ENCODE measurements at places on chromosomes 5 and 9. TPM values are rescaled to one million over a fixed set of nuclear protein-coding genes. Genes with fewer than 3 reads are reported as not detected.

C5 gene
- 4.5 TPM for total RNA-seq

DNA sequence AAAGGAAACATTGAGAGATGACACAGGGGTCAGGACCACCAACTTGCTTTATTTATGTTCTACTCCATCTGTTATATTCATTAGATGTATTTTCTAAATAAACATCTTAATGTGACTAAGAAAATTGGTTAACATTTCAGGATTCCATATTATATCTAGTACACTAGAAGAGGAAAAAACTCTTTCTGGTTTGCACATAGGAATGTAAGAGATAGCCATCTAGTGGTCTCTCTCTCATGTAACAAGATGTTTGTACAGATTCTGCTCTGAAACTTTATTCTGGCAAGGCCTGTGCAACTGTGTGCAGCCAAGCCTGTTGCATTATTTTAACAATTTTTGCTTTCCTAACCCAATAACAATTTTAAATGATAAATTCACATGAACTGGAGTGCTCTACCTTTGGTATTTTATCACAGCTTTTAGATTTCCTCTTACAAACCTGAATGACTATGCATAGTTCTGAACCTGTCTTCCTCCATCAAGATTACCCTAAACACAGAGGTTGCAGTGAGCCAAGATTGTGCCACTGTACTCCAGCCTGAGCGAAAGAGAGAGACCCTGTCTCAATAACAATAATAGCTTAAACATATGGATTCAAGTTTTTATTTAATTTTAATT, 148.2 kb downstream of the GIN1 start:
- DNase-seq, result peak; percentile 21
- no peaks in the 10 kb centered on the region for H3K36me3 ChIP-seq
- H3K27me3 ChIP-seq, result no peaks in the 10 kb centered on the region
- no peak overlapping the region for H3K27ac ChIP-seq
- no peak overlapping the region for H3K4me3 ChIP-seq

- H3K27ac ChIP-seq, result no peak overlapping the region
- no peaks in the 10 kb centered on the region for H3K4me1 ChIP-seq
- H3K36me3 ChIP-seq, result no peaks in the 10 kb centered on the region
- no peak overlapping the region for H3K4me3 ChIP-seq
- DNase-seq, result no peak
Measured at GRCh38 chr5:74833537-74834266, 32.5 kb downstream of the FAM169A start.

SCGB3A2 gene
- not detected for total RNA-seq

C6 gene
- not detected for total RNA-seq

GRCh38 chr9:128554155-128554862, 1.9 kb downstream of the SPTAN1 start:
- no peaks in the 10 kb centered on the region for H3K36me3 ChIP-seq
- peaks cover 41% of the 10 kb centered on the region for H3K4me1 ChIP-seq
- H3K27me3 ChIP-seq, result no peaks in the 10 kb centered on the region
- peak overlapping the region; percentile 94 for H3K4me3 ChIP-seq
- peak; percentile 85 for DNase-seq

CORO2A gene
- 2.4 TPM for total RNA-seq

- H3K36me3 ChIP-seq, result no peaks in the 10 kb centered on the region
- H3K27ac ChIP-seq, result no peak overlapping the region
- no peak for DNase-seq
- H3K4me3 ChIP-seq, result no peak overlapping the region
Measured at GRCh38 chr9:27701587-27701986, 128.3 kb upstream of the C9orf72 start.

GRCh38 chr9:127734247-127734746, 797 bp downstream of the TOR2A start:
- DNase-seq, result no peak
- peaks cover 13% of the 10 kb centered on the region for H3K4me1 ChIP-seq
- no peaks in the 10 kb centered on the region for H3K36me3 ChIP-seq
- H3K27me3 ChIP-seq, result no peaks in the 10 kb centered on the region
- H3K4me3 ChIP-seq, result peak overlapping the region; percentile 82
- no peak overlapping the region for H3K27ac ChIP-seq

DNA sequence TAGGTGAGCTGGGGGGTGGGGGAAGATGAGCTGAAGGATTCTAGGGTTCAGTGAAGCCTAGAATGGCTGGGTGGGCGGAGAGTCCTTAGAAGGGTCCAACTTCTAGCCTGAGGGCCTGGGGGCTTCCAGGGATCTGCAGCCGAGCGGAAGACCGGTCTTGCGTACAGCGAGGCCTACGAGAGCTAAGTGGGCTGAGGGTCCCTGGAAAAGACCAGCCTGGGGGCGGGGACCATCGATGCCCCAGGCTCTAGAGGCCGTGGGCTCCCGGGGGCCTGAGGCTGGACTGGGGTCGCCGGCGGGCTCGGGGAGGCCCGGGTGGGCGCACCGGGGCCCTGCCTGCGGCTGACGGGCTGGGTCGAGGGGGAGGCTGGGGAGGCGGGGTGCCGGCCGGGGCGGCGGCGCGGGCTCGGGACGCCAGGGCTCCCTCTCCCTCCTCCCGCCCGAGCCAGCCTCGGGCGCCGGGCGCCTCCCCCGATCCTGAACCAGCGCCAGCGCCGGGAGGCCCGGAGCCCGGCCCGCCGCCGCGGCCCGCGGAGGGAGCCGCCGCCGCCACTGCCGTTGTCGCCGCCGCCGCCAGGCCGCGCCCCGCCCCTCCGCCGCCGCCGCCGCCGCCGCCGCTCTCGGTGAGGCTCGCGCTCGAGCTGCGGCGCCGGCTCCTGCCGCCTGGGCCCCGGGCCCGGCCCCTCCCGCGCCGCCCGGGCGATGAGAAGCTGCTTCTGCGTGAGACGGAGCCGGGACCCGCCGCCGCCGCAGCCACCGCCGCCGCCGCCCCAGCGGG, at the start of gene MVB12B:
Gene MVB12B, plus strand, starts transcription at position 602 of the 778 bp plus-strand sequence. Its CDS starts 101 bp downstream, at position 703.
- peaks cover 28% of the 10 kb centered on the region for H3K4me1 ChIP-seq
- peak within 1 kb of the TSS; percentile 65 for H3K4me3 ChIP-seq
- H3K27me3 ChIP-seq, result no peaks in the 10 kb centered on the region
- H3K27ac ChIP-seq, result peak within 1 kb of the TSS; percentile 68
- H3K36me3 ChIP-seq, result peaks cover 5% of the 10 kb centered on the region
- DNase-seq, result peak; percentile 86

- H3K27me3 ChIP-seq, result no peaks in the 10 kb centered on the region
- DNase-seq, result no peak
- no peaks in the 10 kb centered on the region for H3K36me3 ChIP-seq
- no peak overlapping the region for H3K4me3 ChIP-seq
- no peaks in the 10 kb centered on the region for H3K4me1 ChIP-seq
Measured at GRCh38 chr5:132090107-132090506, 16.5 kb downstream of the CSF2 start.

GRCh38 chr5:55347786-55348185, 40.0 kb downstream of the MTREX start:
- no peak for DNase-seq
- H3K4me1 ChIP-seq, result no peaks in the 10 kb centered on the region
- no peak overlapping the region for H3K27ac ChIP-seq
- H3K27me3 ChIP-seq, result no peaks in the 10 kb centered on the region

DNA sequence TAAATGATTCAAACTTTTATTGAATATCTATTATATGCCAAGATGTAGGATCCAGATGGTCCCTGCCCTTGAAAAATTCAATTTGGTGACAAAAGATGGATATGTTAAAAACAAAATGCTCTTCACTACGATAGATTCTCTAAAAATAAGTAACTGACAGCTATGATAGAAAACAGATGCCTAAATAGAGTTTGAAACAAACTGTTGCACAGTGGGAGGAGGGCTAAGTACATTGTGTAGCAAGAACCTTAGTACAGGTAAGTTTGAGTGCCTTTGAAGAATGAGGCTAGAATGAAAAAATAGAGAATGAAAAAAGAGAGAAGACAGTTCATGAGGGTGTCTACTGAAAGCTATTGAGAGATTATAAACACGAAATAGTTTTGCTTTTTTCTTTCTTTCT, 54.3 kb downstream of the HOMER1 start:
- H3K4me3 ChIP-seq, result no peak overlapping the region
- no peak for DNase-seq
- H3K4me1 ChIP-seq, result no peaks in the 10 kb centered on the region
- no peaks in the 10 kb centered on the region for H3K36me3 ChIP-seq

DNA sequence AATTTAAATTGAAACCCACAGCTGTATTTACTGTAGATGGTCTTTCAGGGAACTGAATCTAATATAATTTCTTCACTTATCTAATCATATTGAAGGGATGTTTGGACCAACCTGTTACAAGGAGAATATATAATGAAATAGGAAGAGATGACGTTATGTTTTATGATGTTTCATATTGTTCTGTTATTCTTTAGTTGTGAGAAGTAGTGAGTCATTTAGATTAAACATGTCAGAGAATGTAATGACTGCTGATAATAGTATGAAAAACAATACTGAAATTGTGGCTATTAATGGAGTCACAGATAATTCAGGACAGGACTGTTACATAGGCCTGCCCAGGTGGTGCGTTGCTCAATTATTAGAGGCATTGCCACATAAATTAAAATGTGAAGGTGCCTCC, 1993.4 kb downstream of the EFNA5 start:
- H3K36me3 ChIP-seq, result no peaks in the 10 kb centered on the region
- H3K4me1 ChIP-seq, result no peaks in the 10 kb centered on the region
- DNase-seq, result no peak
- no peak overlapping the region for H3K27ac ChIP-seq

CNTFR gene
- total RNA-seq, result 37.2 TPM
